Kidney (tissue), 22 donors: ENCODE measurements at places on chromosomes 2 and 18. TPM values are rescaled to one million over a fixed set of nuclear protein-coding genes. Genes with fewer than 3 reads are reported as not detected.

DNA sequence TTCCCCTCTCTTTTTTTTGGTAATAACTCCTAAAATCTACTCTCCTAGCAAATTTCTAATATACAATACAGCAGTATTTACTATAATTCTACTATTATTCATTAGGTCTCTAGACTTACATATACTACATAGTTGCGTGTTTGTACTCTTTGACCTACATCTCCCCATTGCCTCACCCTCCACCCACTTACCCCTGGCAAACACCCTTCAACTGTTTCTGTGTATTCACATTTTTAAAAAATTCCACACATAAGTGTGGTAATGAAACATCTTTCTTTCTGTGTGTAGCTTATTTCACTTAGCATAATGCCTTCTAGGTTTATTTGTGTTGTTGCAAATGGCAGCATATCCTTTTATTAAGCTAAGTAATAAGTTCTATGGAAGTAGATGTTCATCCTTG is 336.0 kb downstream of the CCDC85A start:
- no peaks in the 10 kb centered on the region for H3K36me3 ChIP-seq
- no peak overlapping the region for H3K4me3 ChIP-seq
- no peaks in the 10 kb centered on the region for H3K4me1 ChIP-seq
- DNase-seq: no peak
- no peak overlapping the region for H3K27ac ChIP-seq

GRCh38 chr18:67104700-67105284 is 411.7 kb downstream of the DSEL start:
- no peak overlapping the region for H3K27ac ChIP-seq
- no peak overlapping the region for H3K4me3 ChIP-seq
- no peaks in the 10 kb centered on the region for H3K36me3 ChIP-seq
- peak; percentile 61 for DNase-seq

GRCh38 chr18:32683044-32683443 is 89.8 kb downstream of the KLHL14 start:
- H3K36me3 ChIP-seq: no peaks in the 10 kb centered on the region
- no peak for DNase-seq
- H3K4me1 ChIP-seq: no peaks in the 10 kb centered on the region
- no peak overlapping the region for H3K4me3 ChIP-seq
- no peaks in the 10 kb centered on the region for H3K27me3 ChIP-seq

DNA sequence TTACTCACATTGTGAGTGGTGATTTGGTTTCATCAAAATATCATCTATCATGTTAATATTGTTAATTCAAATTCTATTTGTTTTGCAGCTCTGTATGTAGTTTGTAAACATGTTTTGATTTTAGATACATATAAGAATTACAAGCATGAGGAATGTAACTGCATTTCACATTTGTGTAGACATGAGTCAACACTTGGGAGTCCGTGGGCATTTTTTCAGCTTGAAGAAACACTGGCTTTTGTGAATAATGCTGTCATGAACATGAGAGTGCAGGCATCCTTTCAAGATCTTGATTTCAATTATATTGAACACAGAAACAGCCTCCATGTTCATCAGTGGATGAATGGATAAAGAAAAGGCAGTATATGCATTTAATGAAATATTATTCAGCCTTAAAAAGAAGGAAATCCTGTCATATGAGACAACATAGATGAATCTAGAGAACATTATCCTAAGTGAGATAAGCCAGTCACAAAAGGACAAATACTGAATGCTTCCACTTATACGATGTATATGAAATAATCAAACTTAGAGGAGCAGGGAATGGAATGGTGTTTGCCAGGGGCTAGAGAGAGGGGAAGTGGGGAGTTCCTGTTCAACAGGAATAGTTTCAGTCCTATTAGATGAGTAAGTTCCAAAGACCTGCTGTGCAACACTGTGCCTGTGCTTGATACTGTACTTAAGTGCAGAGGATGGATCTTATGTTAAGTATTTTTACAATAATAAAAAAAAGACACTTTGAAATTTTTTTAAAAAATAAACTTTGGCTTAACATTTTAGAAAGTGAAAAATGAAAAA is 194.9 kb downstream of the LRATD1 start:
- H3K27ac ChIP-seq: no peak overlapping the region
- no peak for DNase-seq
- no peaks in the 10 kb centered on the region for H3K27me3 ChIP-seq
- no peak overlapping the region for H3K4me3 ChIP-seq
- H3K4me1 ChIP-seq: no peaks in the 10 kb centered on the region
- no peaks in the 10 kb centered on the region for H3K36me3 ChIP-seq

The VWC2L gene
- total RNA-seq: 0.09 TPM

The GCC2 gene
- total RNA-seq: 74.5 TPM

DNA sequence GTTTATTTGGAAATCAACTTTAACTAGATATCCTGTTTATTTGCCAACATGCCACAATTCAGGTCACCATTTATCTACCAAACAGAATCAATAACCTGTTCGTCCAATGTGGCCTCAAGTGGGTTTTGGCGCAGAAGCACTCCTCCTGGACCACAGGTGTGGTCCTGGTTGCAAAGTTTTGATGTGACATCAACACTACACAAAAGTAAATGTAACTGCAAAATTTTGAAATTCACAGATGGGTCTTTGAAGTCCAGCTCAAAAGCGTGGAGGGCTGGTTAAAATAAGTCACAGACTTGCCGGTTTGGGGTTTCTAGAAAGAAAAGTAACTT is 474 bp upstream of the GCA start:
- H3K27ac ChIP-seq: no peak overlapping the region
- DNase-seq: no peak
- H3K36me3 ChIP-seq: no peaks in the 10 kb centered on the region
- peak overlapping the region; percentile 63 for H3K4me3 ChIP-seq
- H3K4me1 ChIP-seq: no peaks in the 10 kb centered on the region

DNA sequence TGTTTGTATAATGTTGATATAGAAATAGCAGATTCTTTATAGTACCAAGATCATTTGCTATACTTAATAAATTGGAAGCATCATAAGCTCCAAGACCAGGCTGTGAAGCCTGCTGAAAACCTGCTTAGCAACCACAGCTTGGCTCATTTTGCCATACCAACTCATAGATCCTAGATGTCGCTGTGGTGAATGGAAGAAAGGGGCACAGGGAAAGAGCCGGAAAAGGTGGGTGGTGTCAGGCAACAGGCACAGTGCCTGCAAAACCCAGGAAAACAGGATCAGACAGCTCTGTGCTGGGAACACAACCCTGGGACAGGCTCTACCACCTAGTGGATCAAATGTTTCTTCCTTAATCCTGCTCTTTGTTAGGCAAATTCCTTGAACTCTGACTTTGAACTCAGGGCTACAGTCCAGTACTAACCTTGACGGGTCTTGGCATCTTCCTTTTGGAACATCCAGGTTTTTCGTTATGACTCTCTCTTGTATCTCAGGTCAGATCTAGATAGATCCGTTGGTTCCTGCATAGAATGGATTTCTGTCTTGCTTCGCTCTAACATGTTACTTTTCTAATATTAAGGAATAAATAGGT is 31.6 kb downstream of the TWSG1 start:
- no peaks in the 10 kb centered on the region for H3K4me1 ChIP-seq
- no peak overlapping the region for H3K4me3 ChIP-seq
- no peaks in the 10 kb centered on the region for H3K27me3 ChIP-seq

DNA sequence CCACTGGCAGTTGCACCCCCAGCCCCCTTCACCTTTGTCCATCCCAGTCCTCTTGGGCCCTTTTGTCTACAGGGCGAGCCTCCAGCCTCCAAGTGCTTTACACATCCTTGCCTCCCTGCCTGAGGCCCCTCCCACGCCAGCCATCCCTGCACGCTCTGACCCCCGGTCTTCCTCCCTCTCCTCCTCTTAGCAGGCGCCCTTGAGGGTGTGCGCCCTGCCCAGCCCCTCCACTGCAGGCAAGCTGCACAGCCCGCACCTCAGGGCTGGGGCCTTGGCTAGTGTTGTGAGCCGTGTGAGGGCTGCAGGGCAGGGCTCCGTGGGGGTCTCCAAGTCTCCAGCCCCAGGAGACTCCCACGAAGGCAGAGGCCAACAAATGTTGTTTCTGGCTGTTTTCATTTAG is 6.9 kb downstream of the BOK start:
- no peaks in the 10 kb centered on the region for H3K36me3 ChIP-seq
- peak; percentile 65 for DNase-seq
- H3K4me3 ChIP-seq: no peak overlapping the region
- no peak overlapping the region for H3K27ac ChIP-seq
- H3K27me3 ChIP-seq: no peaks in the 10 kb centered on the region
- H3K4me1 ChIP-seq: peaks cover 8% of the 10 kb centered on the region

DNA sequence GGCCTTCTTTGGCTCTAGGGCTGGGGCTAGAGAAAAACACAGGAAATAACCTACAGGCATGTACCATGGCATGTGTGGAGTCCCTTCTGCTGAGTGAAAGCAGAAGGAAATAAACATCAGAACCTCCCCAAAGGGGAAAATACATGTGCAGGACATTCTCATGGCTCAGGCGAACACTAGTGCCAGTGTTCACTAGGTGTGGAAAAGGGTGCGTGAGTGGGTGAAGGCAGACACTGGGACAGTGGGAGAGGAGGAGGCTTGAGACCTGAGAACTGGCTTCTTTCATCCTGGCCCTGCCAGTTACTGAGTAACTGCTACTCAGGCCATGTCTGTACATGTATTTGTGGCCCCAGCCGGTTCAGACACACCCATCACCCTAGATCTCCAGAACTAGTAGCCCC is 268.2 kb downstream of the PRKCE start:
- peaks cover 9% of the 10 kb centered on the region for H3K4me1 ChIP-seq
- DNase-seq: no peak
- no peaks in the 10 kb centered on the region for H3K27me3 ChIP-seq
- H3K4me3 ChIP-seq: no peak overlapping the region
- no peak overlapping the region for H3K27ac ChIP-seq

- DNase-seq: no peak
- H3K27me3 ChIP-seq: no peaks in the 10 kb centered on the region
- no peaks in the 10 kb centered on the region for H3K4me1 ChIP-seq
- no peak overlapping the region for H3K4me3 ChIP-seq
These were observed 28.4 kb downstream of the ARHGEF4 start for GRCh38 chr2:130864830-130865800.

GRCh38 chr2:211093743-211094303 is 537.4 kb downstream of the CPS1 start:
- H3K4me3 ChIP-seq: no peak overlapping the region
- no peaks in the 10 kb centered on the region for H3K27me3 ChIP-seq
- no peak for DNase-seq
- no peak overlapping the region for H3K27ac ChIP-seq

DNA sequence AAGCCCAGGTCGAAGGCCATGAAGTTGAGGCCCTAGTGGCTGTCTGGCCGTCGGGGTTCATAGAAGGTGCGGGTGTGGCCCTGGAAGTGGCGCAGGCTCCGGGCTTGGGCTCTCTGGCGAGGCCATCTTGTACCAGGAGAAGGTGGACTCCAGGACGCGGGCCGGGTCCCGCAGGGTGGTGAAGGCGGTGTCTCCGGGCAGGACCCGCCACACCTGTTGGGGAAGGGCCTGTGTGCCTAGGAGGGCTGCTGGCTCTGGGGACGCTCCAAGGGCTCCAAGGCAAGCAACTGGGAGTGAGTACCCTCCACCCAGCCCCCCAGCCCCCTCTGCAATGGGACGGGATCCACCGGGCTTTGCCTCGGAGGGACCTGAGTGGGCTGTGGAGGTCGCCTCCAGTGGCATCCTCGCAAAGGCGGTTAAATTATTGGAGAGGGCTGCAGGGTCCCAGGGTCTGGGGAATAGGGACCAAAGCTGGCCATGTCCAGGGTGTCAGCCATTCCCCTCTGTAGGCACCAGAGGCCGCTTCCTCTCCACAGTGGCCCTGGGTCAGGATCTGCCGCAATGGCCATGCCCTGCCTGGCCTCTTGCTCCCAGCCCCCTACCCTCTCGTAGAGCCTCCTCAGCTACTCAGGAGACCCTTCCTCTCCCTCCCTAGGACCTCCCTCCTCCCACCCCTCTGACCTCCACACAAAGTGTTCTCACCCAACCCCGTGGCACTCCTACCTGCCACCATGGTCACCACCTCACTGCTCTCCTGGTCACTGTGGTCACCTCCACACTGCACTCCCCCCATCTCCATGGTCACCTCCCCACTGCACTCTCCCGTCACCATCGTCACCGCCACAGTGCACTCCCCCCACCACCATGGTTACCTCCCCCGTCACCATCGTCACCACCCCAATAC is 10.3 kb downstream of the AQP12A start:
- H3K36me3 ChIP-seq: no peaks in the 10 kb centered on the region
- DNase-seq: no peak
- no peaks in the 10 kb centered on the region for H3K4me1 ChIP-seq
- no peak overlapping the region for H3K4me3 ChIP-seq
- H3K27ac ChIP-seq: no peak overlapping the region
- no peaks in the 10 kb centered on the region for H3K27me3 ChIP-seq

The CSRNP3 gene
- total RNA-seq: 6.4 TPM

The MYL12A gene
- 450 TPM for total RNA-seq

The LCLAT1 gene
- total RNA-seq: 19.4 TPM

DNA sequence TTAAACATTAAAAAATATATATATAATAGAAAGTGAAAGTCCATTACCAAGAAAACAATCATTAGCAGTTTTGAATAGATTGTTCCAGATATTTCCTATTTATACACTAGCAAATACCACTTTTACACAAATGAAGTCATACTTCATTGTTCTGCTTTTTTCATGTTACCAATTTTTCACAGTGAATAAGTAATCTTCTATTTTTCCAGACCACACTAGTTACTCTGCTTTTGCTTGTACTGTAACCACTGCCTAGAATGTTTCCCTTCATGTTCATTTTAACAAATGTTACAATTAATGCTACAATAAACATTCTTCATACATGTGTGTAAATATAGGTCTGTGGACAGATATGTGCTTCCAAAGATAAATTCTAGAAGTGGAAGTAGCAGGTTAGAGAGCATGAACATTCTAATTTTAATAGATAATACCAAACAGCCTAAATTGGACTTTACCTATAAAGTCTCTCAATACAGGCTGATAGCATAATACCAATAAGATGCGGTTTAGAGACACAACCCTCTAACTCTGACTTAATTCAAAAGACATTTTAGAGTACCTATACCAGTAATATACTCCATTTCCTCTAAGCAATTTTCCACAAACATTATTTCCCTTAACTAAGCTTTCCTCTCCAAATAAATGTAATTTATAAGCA is 17.0 kb downstream of the ITSN2 start:
- DNase-seq: no peak
- H3K27me3 ChIP-seq: no peaks in the 10 kb centered on the region
- H3K36me3 ChIP-seq: no peaks in the 10 kb centered on the region
- H3K4me1 ChIP-seq: no peaks in the 10 kb centered on the region
- no peak overlapping the region for H3K4me3 ChIP-seq
- H3K27ac ChIP-seq: no peak overlapping the region

DNA sequence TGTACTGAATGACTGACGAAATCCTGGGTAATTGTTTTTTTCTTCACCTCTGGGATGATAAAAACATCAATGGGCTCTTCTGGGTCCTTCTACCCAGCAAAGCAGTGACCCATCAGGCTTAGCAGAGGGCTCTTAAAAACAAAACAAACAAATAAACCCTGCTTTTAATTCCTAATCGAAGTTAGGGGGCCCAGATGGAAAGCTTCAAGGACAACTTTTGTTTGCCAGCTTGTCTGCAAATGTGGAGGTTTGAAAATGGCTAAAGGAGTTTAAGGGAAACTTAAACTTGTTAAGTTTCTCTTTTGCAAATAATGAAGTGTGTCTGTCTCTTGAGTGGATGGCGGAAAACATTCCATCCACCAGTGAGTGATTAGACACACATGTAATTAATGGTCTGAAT is 327.2 kb downstream of the SATB2 start:
- no peaks in the 10 kb centered on the region for H3K27me3 ChIP-seq
- no peaks in the 10 kb centered on the region for H3K4me1 ChIP-seq
- no peak overlapping the region for H3K4me3 ChIP-seq
- DNase-seq: peak; percentile 5
- H3K36me3 ChIP-seq: no peaks in the 10 kb centered on the region
- no peak overlapping the region for H3K27ac ChIP-seq

The FLACC1 gene
- total RNA-seq: 3.7 TPM

GRCh38 chr18:63676526-63677323 is 15.0 kb upstream of the SERPINB3 start:
- H3K4me1 ChIP-seq: peaks cover 4% of the 10 kb centered on the region
- DNase-seq: no peak
- H3K4me3 ChIP-seq: no peak overlapping the region
- no peak overlapping the region for H3K27ac ChIP-seq
- H3K36me3 ChIP-seq: no peaks in the 10 kb centered on the region
